Astrocyte (in vitro differentiated cells and primary cell): ENCODE measurements at places on chromosomes 7 and 10.

- DNase-seq = peak; percentile 8
Observed at GRCh38 chr7:132709971-132710567, 133.8 kb upstream of the PLXNA4 start.

DNA sequence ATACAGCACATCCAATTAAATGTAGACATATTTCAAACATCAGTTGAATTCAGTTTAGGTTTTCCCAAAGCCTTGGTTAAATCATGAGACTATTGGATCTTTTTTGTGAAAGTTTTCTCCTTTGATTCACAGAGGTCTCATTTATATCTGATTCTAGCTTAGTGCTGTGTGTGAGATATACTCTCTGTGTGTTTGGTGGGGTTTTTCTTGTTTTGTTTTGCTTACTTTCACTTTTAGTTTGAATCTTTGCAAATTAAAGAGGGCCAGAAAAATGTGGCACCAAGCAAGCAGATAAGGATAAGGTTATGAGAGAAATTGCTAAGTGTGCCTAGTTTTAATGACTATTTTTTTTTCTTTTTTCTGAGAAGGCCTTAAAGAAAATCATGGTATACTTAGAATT lies 12.6 kb upstream of the OR6B1 start:
- no peak for DNase-seq

DNA sequence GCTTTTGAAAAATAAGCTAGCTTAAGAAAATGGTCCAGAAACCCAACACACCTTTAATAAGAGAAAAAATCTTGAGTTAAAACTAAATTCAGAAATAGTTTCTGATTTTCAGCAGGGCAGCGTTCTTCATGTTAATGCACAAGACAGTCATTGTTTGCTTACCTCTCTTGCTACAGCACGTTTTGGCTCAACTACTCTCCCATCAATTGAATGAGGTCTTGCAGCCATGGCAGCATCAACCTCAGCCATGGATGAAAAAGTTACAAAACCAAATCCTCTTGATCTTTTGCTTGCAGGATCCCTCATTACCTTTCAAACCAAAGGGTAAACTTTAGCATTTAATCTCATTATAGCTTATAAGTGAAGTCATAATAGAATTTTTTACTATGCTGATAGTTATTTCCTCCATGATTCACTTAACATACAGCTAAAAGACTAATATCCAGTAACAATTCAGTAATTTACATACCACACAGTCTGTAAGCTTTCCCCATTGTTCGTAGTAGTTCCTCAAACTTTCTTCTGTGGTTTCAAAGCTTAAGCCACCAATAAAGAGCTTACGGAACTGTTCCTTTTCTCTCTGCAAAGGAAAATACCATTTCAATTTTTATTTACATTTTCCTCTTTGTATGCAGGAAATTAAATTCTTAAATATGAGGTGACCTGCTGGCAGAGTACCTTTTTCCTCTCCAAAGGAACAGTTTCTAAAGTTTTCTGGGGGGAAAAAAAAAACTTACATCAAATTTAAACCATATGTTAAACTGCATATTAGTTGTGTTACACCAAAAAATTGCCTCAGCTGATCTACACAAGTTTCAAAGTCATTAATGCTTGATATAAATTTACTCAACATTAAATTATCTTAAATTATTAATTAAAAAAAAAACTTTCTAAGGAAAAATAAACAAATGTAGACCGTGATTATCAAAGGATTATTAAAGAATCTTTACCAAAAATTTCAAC lies 3.1 kb downstream of the HNRNPA2B1 start:
- DNase-seq = no peak

GRCh38 chr10:36302086-36302485 lies 660.0 kb upstream of the FZD8 start:
- DNase-seq = no peak

GRCh38 chr7:156055206-156055822 lies 243.1 kb upstream of the SHH start:
- no peak for DNase-seq

DNA sequence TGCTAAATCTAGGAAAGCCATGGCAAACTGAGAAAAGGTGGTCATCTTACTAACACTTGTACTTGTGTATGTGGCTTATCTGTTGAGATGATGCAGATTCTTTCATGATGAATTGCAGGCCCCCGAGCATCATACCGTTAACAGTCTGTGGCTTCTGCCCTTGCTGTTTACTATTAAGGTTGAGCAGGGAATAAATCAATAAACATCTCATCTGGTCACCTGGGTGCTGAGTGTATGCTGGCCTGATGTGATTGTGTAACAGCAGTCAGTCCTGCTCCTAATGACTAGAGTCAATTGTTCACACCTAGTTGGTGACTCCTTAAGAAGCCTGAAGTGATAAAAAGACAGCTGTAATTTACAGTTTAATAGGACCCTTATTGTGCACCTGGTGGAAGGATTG lies 8.3 kb upstream of the GNAT3 start:
- no peak for DNase-seq

DNA sequence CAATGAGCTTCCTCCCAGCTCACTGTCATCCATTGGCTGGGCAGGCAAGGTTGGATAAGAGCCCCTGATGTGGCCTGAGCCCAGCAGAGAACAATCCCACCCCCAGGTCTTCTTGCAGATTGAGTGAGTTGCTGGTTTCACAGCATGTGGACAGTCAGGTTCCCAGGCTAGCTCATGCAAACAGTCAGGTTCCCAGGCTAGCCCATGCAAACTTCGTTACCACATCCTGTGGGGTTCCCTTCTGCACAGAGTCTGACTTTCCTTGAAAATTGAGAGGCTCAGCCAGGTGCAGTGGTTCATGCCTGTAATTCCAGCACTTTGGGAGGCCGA lies 67.1 kb downstream of the TMEM130 start:
- DNase-seq = no peak

DNA sequence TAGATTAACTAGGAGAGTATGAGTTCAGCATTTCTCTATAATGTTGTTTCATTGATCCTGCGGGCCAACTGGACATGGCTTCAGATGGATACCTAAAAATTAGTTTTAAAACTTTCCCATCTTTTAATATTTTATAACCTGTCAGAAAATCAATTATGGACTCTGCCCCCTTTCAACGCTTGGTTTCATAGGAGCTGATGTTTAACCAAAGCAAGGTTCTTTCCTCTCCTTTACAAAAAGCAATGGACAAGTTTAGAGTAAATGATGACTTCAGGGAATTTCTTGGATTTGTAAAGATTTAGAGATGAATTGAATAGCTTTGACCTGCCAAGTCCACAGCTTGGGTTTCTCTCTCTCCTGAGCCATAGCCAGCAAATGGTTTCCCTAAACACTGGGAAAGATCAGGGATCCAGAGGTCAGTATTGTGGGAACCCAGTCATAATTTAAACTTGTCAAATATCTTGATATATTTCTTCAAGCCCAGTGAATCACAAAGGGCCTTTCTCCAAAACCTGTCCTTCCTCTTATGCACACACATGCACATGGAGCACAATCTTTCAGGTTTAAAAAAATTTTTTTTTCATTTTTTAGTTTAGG lies 177.1 kb downstream of the EVX1 start:
- peak; percentile 64 for DNase-seq

- peak; percentile 75 for DNase-seq
Observed at GRCh38 chr10:62788861-62789467, 15.6 kb upstream of the ADO start.

DNA sequence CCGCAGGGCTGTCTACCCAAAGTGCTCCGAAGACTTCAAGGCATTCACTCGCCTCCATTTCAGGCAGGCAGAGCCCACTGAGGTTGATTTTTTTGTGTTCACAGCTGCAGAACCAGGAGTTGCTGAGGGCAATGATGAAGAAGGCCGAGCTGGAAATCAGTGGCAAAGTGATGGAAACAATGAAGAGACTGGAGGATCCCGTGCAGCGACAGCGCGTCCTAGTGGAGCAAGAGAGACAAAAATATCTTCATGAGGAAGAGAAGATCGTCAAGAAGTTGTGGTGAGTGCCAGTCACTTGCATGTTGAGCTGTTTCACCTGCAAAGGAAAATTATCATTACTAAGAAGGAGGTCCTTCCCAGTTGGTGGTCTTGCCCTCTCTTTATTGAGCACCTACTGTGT lies 210.5 kb downstream of the ARHGAP21 start:
- DNase-seq = peak; percentile 13

DNA sequence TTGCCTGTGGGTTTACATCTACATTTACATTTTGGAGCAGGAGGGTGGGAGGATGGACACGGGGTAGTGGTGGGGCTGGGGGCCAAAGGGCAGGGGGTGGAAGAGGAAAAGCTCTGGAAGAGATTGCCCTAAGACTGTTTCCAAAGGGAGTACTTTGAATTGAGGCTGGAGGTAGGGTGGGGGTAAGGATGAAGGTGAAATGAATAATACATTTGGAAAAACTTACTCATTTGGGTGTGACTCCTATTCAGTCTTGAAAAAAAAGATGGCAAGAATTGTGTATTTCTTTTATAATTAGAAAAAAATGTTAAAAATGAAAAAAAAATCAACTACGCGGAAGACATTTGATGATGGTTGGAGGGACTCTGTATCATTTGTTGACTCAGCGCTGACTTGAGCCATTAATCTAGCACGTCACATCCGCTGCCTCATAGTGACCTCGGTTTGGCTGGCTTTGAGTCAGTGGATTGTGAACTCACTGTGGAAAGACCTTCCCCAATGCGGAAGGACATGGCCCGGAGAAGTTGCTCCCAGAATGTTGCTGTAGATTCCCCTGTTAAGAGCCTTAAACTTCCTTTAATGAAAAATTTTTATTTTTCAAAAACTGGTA lies 2.8 kb downstream of the FAM180A start:
- DNase-seq = peak; percentile 99

GRCh38 chr7:37100735-37101331 lies 347.8 kb downstream of the ELMO1 start:
- no peak for DNase-seq

DNA sequence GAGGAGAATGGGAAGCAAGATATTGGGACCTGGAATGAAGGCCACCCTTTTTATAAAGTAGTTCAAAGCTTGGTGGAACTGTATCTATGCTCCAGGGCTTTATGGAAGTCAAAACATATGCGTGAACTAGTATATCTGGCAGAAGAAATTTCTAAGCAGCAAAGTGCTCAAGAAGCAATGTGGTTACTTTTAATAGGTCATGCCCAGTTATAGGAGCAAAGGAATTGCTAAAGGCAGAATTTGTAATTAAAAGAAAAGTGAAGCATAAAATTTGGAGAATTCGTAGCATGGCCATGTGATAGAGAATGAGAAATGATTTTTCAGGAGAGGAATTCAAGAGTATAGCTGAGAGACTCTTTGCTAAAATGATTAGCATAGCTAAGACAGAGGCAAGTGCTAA lies 1110.4 kb downstream of the XPNPEP1 start:
- no peak for DNase-seq

GRCh38 chr7:118059209-118059608 lies 124.8 kb upstream of the LSM8 start:
- no peak for DNase-seq

DNA sequence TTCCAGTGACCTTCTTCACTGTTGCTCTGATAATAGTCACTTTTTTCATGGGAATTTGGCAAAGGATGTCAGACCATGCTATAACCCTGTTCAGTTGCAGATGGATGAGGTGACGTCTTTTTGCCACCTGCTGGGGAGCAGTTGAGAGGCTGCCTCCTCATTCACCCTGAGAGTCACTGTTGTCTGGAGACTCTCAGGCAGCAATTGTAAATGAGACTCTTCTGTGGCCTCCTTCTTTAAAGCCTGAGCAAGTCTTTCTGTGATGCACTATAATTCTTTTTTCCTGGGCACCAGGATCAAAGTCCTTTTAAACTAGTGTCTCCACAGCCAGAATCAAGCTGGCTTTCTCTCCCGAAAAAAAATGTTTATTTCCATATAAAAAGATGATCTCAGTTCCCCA lies 345.1 kb downstream of the ARL4A start:
- DNase-seq = no peak

DNA sequence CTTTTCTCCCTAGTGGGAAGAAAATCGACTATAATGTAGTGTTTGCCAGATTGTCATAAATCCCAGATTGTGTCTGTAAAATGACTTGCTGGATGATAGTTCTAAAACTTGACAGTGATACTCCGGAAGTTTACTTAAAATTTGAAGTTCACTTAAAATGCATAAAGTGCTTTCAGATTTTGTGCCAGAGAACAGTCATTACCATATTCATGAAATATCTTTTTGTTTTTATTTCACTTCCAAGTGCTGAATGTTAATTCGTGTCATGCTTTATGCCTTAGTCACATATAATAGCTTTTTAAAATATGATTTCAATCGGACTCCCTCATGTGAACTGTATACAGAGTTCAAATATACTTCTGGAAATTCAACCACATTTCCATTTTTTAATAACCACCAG lies 30.4 kb downstream of the PRPF18 start:
- DNase-seq = peak; percentile 30

- DNase-seq = no peak
Observed at GRCh38 chr7:34747176-34747781, 89.3 kb downstream of the NPSR1 start.

DNA sequence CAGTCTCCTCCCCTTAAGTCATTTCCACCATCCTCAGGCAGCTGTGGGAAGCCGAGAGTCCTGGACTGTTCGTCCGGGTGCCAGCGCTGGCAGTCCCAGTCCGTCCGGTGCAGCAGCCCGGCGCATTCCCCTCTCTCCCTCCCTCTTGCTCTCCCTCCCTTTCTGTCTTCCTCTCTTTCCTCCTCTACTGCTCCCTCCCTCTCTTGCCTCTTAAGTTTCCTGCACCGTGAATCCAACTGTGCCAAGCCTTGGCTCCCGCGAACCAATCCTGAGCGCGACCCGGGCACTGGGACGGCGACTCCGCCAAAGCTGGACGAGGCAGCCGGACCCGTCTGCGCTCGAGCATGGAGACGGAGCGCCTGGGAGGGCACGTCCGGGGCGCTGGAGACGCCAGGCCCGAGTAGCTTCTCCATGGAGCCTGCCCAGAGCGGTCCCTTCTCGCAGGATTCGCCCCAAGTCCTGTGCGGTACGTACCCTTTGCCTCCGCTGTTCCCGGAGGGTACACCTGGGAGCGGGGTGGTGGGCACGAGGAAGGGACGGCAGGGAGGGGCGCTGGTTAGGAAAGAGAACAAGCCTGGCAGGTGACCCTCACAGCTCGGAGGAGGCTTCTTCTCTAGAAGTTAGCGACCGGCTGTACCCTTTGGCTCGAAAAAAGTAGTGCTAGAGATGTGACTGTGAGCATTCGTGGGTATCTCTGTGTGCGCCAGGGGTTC lies 1.0 kb downstream of the NXPH1 start:
- DNase-seq = no peak

- no peak for DNase-seq
Observed at GRCh38 chr7:100396421-100396982, 23.2 kb downstream of the PILRA start.
